Placental epithelial cell (primary cell): ENCODE measurements at places on chromosomes 11 and 22. TPM values are rescaled to one million over a fixed set of nuclear protein-coding genes. Genes with fewer than 3 reads are reported as not detected.

KRTAP5-11 gene
- total RNA-seq, result not detected in 2 replicates

DDX10 gene
- total RNA-seq, result 10.2 and 12.6 TPM in 2 replicates

HDHD5 gene
- total RNA-seq, result 22.0 and 30.1 TPM in 2 replicates

OR10A6 gene
- 0.43 TPM in 1 of 2 replicates, not detected in the other for total RNA-seq

KCNK4 gene
- under 0.01 TPM in 1 of 2 replicates, not detected in the other for total RNA-seq

MMP11 gene
- total RNA-seq, result 3.7 and 5.9 TPM in 2 replicates

P4HA3 gene
- under 0.01 and 1.1 TPM in 2 replicates for total RNA-seq

GAL3ST3 gene
- not detected in 2 replicates for total RNA-seq

MIF gene
- total RNA-seq, result 210 and 316 TPM in 2 replicates

RSF1 gene
- 16.4 and 29.8 TPM in 2 replicates for total RNA-seq

NLRX1 gene
- total RNA-seq, result 20.0 and 32.3 TPM in 2 replicates

TEX54 gene
- total RNA-seq, result not detected in 2 replicates

NLRP14 gene
- total RNA-seq, result under 0.01 TPM in 1 of 2 replicates, not detected in the other

NDUFA6 gene
- 29.8 and 42.7 TPM in 2 replicates for total RNA-seq

TMA7B gene
- not detected in 2 replicates for total RNA-seq

GLB1L2 gene
- under 0.01 and 0.54 TPM in 2 replicates for total RNA-seq

PAMR1 gene
- total RNA-seq, result 0.11 and 0.79 TPM in 2 replicates

CHADL gene
- total RNA-seq, result 1.2 and 2.8 TPM in 2 replicates

MYBPC3 gene
- total RNA-seq, result not detected in 2 replicates

OR5AS1 gene
- total RNA-seq, result not detected in 2 replicates

GAB4 gene
- total RNA-seq, result not detected in 2 replicates

NXPE2 gene
- 0.76 and 0.79 TPM in 2 replicates for total RNA-seq

MRGPRX2 gene
- not detected in 2 replicates for total RNA-seq

GGTLC3 gene
- total RNA-seq, result not detected in 2 replicates

PIWIL4 gene
- 2.3 and 10.6 TPM in 2 replicates for total RNA-seq

MS4A7 gene
- 0.43 TPM in 1 of 2 replicates, not detected in the other for total RNA-seq

CCS gene
- 21.4 and 43.6 TPM in 2 replicates for total RNA-seq

PDE3B gene
- total RNA-seq, result under 0.01 and 0.11 TPM in 2 replicates

KCNK7 gene
- 0.54 TPM in 1 of 2 replicates, not detected in the other for total RNA-seq

KRTAP5-7 gene
- total RNA-seq, result under 0.01 TPM in 1 of 2 replicates, not detected in the other

KDELR3 gene
- total RNA-seq, result 67.5 and 126 TPM in 2 replicates

OTOG gene
- not detected in 2 replicates for total RNA-seq

DBX1 gene
- total RNA-seq, result not detected in 2 replicates

HTR3A gene
- total RNA-seq, result not detected in 2 replicates

PATE4 gene
- total RNA-seq, result not detected in 2 replicates
